ENCODE measurements at places on chromosomes 1 and 21.

GRCh38 chr1:239807361-239807760, 284.3 kb upstream of the FMN2 start:
- no peak for DNase-seq

- DNase-seq: no peak
These were observed 511 bp downstream of the EFNA3 start for GRCh38 chr1:155079210-155079486.

- no peak for DNase-seq
These were observed 233.9 kb downstream of the PTPRU start for GRCh38 chr1:29470087-29470787.

- no peak for DNase-seq
These were observed 225.1 kb upstream of the ZP4 start for GRCh38 chr1:238115852-238116251.

GRCh38 chr1:84605157-84605556, 30.9 kb upstream of the CTBS start:
- no peak for DNase-seq

DNA sequence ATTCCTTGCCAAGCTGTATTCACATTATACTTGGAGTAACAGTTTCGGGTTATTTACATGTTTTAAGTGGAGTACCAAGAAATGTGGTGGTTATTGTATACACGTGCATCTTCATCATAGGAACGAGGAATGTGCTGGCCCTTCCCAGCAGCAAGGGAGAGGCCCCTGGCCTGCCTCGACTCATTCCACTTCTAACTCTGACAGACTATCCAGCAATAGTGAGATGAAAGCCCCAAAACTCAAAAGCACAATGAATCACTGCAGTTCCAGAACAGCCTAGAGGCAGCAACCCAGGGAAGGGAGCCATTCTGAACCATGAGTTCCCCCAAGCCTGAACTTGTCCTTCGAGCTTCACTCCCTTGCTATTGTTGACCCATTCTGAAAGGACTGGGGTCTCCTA, 23.1 kb downstream of the FAM89A start:
- DNase-seq: no peak

DNA sequence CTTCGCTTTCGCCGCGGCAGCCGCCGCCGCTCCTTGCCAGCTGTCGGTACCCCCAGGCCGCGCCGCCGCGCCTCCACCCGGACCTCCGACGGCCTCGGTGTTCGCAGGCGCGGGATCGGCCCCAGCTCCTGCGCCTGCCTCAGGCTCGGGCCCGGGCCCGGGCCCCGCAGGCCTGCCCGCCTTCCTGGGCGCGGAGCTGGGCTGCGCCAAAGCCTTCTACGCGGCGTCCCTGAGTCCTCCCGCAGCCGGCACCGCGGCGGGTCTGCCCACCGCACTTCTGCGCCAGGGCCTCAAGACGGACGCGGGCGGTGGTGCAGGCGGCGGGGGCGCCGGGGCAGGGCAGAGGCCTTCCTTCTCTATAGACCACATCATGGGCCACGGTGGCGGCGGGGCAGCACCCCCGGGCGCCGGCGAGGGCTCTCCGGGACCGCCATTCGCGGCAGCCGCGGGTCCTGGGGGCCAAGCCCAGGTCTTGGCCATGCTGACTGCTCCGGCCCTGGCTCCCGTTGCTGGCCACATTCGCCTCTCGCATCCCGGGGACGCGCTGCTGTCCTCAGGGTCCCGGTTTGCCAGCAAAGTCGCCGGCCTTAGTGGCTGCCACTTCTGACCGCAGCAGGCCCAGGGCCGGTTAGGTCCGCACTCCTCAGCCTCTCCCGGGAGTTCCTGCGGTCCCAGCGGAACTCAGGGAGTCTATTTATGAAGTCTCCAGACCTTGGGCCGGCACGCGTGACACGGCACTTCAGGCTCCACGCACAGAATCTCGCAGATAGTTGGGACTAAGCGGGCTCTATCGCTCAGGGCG, 1.4 kb downstream of the FOXD2 start:
- DNase-seq: no peak

DNA sequence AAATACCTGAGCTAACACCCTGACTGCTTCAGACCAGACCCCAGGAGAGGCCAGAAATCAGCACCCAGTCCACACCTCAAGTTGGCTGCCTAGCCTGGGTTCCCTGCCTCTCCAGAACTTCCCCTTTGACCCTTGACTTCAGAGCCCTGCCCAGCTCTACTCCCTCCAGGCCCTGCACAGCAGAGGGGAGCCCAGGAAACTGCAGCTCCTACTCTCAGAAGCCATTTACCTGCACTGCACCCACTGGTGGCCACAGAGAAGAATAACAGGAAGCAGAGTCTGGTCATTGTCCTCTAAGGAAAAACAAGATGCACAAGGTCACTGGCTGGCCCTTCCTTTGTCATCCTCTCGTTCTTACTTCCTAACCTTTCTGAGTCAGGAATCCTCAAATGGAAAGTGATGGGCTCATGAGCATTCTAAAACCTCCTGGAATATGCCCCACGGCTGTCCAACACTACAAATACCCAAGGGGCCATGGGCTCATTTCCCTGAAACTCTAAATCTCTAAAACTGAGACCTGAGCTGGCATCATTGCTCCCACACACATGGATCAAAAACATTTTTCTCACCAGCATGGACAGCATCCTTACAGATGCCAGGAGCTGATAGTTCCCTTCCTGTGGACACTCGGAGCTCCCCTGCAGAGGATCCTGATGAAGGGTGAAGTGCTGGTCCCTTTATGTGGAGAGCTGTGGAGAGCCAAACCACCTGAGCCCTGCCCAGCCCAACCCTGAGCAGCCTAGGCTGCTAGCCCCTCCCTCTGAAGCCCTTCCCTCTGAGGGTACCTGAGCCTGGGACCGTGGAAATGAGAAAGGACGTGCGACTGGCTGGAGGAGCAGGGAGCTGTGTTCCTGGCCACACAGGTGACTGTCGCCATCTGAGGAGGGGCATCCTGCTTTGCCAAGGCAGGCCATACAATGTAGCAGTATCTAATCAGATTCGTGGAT, at the start of gene ITLN2:
Gene ITLN2 (minus strand): TSS at position 652 of the 947 bp plus-strand sequence. CDS start 68 bp downstream, at position 584.
- no peak for DNase-seq

GRCh38 chr1:197083474-197083873, 16.4 kb upstream of the F13B start:
- no peak for DNase-seq

DNA sequence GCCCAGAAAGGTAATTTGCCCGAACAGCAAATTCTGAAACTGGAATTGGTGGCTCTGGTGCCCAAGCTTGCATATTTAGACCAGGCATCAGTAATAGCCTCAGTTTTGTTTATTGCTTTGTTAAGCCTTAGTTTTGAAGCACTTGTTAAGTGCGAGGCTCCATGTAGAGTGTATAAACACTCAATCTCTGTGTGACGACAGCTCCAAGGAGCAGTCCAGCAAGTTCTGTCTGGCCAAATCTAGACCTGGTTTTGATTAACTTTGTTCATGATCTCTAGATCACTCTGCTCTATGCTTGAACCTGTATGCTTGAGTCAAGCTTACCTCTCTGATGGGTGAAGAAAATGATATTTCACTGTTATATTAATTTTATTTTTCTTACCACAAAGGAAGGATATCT, 37.4 kb downstream of the DOP1B start:
- no peak for DNase-seq

GRCh38 chr1:176903474-176903873, 261.0 kb downstream of the ASTN1 start:
- no peak for DNase-seq

- DNase-seq: no peak
These were observed 735.8 kb downstream of the LTN1 start for GRCh38 chr21:28256837-28257236.

DNA sequence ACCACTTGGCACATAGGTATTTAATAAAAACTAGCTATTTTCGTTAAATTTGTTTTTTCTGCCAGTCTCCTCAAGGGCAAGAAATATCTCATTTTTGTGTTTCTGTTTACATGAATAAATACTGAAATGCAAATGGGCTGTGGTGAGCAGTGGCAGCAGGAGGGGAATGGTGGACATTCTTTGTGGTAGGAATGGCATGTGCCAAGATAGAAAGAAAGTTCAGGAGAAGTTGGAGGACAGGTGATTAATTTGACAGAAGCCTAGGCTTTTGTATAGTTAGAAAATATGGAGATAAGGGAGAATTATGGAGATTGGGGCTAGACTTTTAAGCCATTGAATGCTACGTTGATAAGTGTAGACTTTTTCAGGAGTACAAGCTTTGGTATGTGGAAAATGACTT, 8.6 kb downstream of the RAP1A start:
- DNase-seq: no peak

All from NCI-H2081 treated with DMSO at 0.1 percent for 48 hours (cell line).